ENCODE measurements at places on chromosomes 13 and 19.

DNA sequence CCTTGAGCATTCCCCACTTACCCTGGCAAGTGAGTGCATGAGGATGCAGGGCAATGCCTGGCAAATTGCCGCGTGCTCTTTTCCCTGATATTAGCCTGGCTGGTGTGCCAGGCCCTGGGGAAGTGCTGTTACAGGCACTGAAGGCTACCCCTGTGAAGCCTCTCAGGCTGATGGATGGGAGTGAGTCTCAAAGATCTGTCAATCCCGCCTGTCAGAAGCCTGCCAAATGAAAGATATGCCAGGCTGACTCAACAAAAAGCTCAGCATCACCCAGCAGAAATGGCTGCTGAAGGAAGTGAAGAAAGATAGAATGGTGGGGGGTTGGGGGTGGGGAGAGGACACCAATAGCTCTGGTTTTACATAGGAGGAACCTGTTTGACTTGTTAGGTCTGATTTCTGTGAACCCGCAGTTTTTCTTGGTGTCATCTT, 112.1 kb downstream of the LACC1 start:
- DNase-seq: no peak

GRCh38 chr13:78193846-78194245, 275.2 kb upstream of the EDNRB start:
- no peak for DNase-seq

DNA sequence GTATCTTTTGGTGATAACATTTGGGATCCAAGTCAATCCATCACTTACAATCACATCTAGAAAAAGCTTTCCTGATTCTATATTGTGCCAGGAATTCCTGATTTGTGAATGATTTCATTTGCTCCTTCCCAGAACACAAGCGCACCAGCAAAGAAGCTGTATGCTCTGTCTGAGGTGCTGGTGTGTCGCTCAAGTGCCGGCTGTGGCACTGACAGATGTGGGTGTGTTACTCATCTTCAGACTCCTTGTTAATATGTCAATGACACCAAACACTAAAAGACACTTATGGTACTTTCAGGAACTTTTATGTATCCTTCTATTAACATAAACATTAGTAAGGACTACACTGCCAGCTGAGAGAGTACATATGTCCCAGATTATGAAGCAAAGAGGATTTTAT, 429.1 kb downstream of the ITGBL1 start:
- DNase-seq: no peak

GRCh38 chr13:113456116-113456702, 2.9 kb upstream of the ADPRHL1 start:
- DNase-seq: no peak

DNA sequence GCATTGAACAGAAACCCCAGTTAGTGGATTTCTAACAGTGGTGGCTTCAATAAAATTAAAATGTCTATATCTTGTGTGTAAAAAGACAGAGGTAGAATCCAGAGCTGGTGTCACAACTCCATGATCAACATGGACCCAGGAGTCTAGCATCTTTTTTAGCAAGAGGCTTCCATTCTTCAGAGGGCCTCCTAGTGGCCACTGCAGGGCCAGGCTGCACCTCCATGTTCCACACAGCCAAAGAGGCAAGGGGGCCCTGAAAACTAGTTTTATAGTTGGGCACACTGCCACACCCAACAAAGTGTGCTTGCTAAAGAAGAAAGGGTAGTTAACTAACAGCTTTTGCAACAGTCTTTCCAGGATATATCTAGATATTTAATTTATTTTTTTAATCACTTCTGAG, 12.9 kb downstream of the N4BP2L1 start:
- no peak for DNase-seq

DNA sequence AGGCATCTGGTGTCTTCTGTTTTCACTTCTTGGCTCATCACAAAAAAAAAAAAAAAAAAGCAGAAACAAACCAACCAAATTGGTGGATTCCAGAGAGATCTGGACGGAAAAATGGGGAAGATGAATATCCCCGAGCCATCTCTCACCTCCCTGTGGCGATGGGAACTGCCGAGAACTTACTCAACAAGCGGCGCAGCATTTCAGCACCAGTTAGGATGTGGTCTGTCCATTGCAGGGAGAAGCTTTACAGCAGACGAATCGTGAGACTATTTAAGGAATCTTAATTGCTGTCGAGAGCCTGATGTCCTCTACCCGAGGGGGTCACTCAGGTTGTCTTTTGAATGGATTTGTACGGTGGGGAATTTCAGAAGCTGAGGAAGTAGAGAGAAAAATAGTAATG, 17.3 kb upstream of the KDM4B start:
- DNase-seq: no peak

DNA sequence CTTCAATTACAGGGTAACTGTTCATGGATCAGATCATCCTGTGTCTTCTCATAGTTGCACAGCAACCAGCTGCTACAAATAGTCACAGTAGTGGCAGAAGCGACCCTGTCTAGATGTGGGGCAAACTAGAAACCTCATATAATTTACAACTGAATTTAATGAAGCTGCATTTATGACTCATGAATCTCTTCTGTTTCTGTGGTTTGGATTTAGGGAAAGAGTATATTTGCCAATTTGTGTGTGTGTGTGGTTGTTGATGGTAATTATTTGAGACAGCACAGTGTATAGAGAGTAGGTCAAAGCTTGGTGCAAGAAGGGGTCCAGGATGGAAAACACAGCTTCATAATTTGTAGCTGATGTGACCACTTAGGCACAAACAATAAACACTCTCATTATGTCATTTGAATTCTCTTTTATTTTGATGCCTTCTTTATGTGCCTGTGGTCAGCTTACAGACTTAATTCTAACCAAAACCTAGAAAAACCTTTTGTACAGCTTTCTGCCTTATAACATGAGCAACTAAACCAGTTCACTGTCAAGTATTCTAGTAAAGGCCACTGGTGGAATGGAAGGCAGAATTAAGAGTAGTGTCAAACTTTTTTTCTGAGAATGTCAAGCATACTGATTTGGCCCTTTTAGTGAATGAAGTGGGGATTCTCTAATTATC, 218.1 kb downstream of the TBC1D4 start:
- no peak for DNase-seq

DNA sequence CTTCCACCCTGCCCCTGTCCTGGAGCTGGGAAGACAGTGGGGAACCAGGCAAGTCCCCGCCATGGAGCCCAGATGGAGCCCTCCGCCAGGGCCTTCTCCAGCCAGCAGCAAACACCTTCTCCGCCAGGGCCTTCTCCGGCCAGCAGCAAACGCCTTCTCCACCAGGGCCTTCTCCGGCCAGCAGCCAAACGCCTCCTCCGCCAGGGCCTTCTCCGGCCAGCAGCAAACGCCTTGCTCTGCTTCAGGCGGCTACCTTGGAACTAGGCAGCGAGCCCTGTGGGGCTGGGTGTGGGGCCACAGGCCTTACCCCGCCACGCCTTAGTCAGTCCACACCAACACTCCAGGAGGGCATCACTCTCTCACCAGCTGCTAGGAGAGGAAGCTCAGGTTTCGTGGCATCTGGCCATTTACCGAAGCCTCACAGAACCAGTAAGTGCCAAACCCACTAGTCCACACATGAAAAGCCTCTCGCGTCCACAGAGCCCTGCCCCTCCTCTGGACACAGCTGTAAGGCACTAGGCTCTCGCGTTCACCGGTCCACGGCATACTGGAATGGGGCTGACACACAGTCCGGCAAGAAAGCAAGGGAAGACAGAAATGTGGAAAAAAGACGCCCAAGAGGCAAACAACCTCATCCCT, 41.0 kb downstream of the MLLT1 start:
- DNase-seq: no peak

GRCh38 chr19:51480590-51480989, 2.3 kb downstream of the CEACAM18 start:
- no peak for DNase-seq

DNA sequence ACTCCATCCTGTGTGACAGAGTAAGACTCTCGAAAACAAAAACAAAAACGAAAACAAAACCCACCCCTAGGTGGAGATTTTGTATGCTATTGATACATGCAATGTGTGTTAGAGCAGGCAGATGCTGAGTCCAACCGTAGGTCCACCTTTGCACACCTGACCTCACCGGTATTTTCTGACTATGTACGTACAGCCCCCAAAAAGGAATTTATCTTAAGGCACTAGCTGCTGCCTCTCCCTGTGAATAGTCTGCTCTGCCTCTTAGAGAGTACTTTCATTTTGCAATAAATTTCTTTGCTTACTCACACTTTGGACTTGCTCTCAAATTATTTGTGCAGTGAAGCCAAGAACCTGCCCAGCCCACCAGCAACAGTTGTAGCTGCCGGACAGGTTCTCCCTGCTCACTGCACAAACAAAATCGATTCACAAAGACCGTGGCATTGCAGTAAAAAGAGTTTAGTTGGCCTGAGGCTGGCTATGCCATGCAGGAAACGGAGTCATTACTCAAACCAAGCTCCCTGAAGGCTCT, 8.2 kb upstream of the ZNF77 start:
- no peak for DNase-seq

GRCh38 chr19:49342291-49342721, 7.1 kb downstream of the CD37 start:
- DNase-seq: no peak

- DNase-seq: no peak
Observed at GRCh38 chr19:2199215-2199614, 35.5 kb downstream of the DOT1L start.

DNA sequence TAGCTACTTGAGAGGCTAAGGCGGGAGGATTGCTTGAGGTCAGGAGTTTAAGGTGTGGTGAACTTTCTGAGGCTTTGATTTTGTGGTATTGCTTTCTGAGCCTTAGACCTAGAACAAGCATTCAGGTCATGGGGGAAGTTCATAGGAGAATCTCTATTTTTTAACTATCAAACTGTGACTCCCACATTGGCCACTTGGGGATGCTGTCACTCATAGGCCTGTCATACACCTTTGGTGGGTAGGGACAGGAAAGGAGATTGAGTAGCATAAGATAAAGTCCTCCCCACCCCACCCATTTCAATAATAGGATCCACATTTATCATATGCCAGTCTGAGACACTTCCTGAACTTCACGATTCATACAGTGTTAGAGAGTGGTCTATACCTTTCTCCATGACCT, 41.9 kb upstream of the PSG2 start:
- no peak for DNase-seq

DNA sequence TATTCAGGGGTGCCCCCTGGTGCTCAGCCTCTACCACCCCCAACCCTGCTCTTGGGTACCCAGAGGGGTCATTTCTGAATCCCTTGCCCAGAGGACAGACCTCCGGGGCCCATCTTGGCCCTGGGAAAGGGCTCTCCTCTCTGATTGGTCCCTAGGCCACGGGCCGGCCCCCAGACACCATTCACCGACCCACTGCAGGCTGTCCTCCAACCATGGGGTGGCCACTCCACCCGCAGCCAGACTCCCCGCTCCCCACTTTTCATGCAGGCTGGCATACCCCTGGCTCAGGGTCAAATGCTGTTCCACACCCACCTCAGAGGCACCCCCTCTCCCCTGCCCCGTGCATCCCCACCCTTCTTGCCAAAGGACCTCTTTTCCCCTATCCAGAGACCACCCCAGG, 14.8 kb downstream of the SMIM24 start:
- DNase-seq: no peak

DNA sequence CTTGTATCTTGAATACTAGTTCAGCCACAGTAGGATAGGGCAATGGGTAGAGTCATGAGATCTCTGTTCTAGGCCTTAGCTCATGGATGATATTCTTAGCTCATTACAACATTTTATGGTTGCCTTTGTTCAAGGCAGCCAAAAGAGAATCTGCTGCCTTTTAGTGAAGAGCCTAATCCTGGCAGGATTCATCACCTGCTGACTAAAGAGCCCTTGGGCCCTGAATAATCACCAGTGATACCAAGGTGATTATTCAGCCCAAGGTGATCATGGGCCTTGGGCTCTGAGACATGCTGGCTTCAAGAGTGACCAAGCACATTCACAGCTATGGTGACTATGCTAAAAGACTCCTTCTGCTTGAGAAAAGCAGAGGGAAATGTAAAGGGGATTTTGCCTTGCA, 143.3 kb upstream of the MYO16 start:
- no peak for DNase-seq

DNA sequence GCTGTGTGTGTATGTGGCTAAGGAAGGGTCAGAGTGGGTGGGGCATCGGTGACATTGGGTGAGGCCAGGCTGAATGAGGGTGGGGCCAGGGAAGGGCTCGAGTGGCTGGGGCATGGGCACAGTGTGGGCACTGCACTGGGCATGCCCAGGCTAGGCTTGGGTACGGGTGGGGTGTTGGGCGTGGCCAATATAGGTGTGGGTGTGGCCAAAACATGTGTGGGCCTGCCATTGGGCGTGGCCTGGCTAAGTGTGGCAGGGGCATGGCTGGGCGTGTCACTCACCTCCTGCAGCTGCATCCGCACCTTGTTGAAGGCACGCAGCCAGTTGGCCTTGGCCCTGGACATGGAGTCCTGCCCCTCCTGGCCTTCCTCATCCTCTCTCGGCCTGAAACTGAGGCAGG, 33.2 kb downstream of the UNC13A start:
- DNase-seq: no peak

DNA sequence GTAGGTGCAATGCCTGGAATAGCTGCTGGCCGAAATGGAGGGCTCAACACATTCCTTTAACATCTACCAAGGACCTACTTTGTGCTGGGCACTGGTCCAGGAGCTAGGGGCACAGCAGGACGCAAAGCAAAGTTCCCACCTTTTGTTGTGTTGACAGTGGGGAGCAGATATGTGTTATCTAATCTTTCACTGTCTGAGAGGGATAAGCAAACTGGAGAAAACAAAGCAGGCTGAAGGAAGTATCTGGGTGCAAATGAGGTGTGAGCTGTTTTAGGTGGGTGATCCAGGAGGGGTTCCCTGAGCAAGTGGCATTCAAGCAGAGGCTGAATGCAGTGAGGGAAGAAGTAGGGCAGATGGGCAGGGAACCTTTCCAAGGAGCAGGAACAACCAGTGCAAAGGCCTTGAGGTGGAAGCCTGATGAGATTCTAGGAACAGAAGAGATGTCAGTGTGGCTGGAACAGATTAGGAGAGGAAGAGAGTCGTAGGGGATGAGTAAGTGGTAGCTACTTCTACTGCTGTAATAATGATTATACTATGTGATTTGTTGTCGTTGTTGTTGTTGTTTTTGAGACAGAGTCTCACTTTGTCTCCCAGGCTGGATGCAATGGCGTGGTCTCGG, 2.2 kb upstream of the PLAUR start:
- DNase-seq: no peak

DNA sequence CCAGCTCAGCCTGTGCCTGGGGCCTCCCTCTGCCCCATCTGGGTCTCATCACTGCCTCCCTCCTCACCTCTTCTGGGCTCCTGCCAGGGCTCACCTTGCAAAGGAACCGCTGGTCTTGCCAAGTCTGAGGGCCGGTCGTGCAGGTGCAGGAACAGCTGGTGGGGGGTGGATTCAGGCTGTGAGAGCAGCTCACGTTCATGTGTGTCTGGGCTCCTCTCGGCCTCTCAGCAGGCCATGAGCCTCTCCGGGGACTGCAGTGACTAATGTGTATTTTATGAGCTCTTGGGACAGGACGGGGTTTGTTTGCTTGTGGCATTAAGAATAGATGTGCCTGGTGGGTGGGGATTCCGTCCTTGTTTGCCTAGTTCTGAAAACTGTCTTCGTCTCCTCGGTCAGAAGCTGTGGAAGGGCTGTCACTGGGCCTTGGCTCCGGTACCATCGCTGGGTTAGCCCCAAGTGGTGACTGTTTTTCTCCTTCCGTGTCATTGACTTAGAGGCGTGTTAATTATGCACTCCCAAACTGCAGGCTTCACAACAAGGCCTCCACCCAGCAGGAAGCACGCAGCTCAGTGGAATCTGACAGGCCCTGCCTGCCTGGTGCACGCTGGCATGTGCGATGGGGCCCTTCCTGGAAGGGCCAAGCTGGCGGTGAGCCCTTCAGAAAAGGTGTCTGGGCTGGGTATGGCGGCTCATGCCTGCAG, 77.6 kb downstream of the KDM4B start:
- no peak for DNase-seq

Data from stimulated activated CD8-positive, alpha-beta memory T cell treated with anti-CD3 and anti-CD28 coated beads, Interleukin-4, amount 100 ng/mL, for 1 hour (primary cell).